IMR-90 (cell line): ENCODE measurements at places on chromosomes 5 and 9. TPM values are rescaled to one million over a fixed set of nuclear protein-coding genes. Genes with fewer than 3 reads are reported as not detected.

DNA sequence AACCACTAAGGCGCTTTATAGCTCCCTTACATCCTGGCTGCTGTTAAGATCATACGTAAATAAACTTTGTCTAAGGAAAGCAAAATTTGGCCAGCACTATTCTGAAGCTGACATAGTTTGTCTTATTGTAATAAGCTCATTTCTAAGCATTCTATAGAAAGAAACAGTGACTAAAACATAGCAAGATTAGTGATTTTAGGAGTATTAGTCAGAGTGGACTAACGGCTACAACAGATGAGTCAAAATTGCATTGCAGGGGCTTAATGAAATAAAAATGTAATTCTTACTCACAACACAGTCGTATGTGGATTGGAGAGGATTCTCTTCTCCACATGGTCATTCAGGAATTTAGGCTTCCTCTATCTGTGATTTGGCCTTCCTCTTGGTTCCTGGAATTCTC, 347.6 kb downstream of the GADD45G start:
- no peak overlapping the region for H3K4me3 ChIP-seq
- H3K27ac ChIP-seq = no peak overlapping the region
- no peaks in the 10 kb centered on the region; the same call in 1 of the 2 replicates for H3K4me1 ChIP-seq
- H3K36me3 ChIP-seq = no peaks in the 10 kb centered on the region
- peak; percentile 75 for DNase-seq

GRCh38 chr5:99543841-99544240, 615.0 kb upstream of the CHD1 start:
- H3K27ac ChIP-seq = no peak overlapping the region
- no peaks in the 10 kb centered on the region for H3K4me1 ChIP-seq
- no peaks in the 10 kb centered on the region for H3K27me3 ChIP-seq
- H3K4me3 ChIP-seq = no peak overlapping the region
- no peaks in the 10 kb centered on the region for H3K36me3 ChIP-seq

DNA sequence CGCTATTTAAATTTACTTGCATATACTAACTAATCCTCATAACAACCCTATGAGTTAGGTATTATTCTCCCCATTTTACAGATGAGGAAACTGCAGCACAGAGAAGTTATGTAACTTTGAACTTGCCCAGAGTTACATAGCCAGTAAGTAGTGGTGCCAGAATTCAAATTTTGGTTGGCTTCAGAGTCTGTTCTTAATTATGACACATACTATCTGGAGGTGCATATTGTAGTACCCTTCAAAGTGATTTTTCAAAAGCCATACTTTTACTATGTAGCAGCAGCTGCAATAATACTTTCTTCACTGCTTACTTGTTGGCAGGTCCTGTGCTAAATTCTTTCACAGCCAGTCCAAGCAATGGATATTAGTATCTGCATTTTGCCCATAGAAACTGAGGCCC, 16.4 kb downstream of the MAN2A1 start:
- no peak overlapping the region for H3K27ac ChIP-seq
- H3K36me3 ChIP-seq = no peaks in the 10 kb centered on the region
- DNase-seq = no peak

DNA sequence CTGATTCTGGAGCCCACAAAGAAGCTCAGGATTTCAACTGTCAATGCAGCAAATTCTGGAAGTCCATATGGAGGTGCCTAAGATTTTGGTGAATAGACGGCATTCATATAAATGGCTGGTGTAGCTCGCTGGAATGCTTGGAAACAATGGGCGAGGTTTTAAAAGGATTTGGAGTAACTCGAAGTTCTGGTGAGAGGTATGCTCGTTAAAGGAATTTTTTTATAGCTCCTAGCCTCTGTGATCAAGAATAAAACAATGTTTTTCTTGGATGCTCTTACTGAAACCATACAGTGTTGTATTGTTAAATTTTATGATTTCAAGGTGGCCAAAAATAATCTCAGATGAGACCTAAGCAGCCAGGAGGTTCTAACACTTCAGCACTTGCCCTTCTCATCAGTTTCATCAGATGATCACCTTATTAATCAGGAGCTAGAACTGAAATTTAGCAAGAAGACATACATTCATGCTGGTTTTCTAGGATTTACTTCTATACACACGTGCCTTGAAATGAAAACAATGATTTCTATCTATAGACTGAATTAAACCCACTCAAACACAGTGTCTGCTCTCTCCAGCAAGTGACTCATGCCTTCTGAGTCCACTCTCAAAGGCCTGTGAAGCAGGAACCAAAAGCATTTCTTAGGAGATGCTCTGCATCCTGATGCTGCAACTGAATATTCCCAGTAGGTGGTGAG, 79.2 kb downstream of the OTULIN start:
- H3K27ac ChIP-seq = no peak overlapping the region
- no peak overlapping the region for H3K4me3 ChIP-seq
- DNase-seq = peak; percentile 77
- H3K4me1 ChIP-seq = peaks cover 5% of the 10 kb centered on the region
- H3K36me3 ChIP-seq = peaks cover 2% of the 10 kb centered on the region
- no peaks in the 10 kb centered on the region for H3K27me3 ChIP-seq

The FLT4 gene
- total RNA-seq = under 0.01 and 0.28 TPM in 2 replicates
